GM23248 (cell line): ENCODE measurements at places on chromosomes 7 and 10.

- no peak for DNase-seq
Measured at GRCh38 chr7:112853422-112853821, 63.2 kb upstream of the TMEM168 start.

GRCh38 chr7:128145191-128145590 lies 95.9 kb upstream of the LEP start:
- no peak for DNase-seq

GRCh38 chr10:89697946-89698345 lies 3.4 kb upstream of the KIF20B start:
- DNase-seq: no peak

- DNase-seq: no peak
Measured at GRCh38 chr10:34537629-34538231, 277.4 kb downstream of the PARD3 start.

GRCh38 chr7:48180981-48181380 lies 9.7 kb downstream of the ABCA13 start:
- DNase-seq: peak; percentile 77

DNA sequence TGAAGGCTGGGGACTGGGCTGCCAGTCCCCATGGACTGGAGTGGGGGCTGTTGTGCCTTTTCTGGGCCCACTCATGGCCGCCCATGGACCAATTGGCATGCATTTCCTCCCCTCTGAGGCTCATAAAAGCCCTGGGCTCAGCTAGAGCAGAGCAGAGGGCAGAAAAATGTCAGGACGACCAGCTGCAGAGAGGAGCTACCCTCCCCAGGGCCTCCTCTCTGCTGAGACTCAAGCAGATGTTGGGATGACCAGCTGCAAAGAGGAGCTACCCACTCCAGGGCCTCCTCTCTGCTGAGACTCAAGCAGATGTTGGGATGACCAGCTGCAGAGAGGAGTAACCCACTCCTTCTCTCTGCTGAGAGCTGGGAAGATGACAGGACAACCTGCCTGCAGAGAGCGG lies 20.3 kb upstream of the NUB1 start:
- DNase-seq: no peak

DNA sequence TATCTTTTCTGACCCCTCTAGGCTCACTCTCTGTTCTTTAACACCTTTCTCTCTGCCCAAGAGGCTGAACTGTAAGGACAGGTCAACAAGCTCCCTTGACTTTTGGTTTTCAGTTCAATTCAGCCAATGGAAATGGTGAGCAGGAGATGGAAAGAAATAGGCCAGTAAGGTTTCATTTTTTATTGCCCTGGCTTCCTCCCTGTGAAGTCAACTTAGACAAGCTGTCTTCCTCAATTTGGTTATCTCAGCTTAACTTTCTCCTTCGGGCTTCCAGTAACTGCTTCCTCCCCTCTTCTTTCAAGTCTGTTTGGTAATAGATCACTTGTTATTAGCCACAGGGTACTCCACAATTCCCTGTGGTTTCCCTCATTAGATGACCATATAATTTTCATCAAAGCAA lies 19.7 kb downstream of the LIPK start:
- DNase-seq: no peak

GRCh38 chr10:15251791-15252380 lies 83.4 kb upstream of the NMT2 start:
- DNase-seq: no peak
